ENCODE measurements at places on chromosomes 4 and X. TPM values are rescaled to one million over a fixed set of nuclear protein-coding genes. Genes with fewer than 3 reads are reported as not detected.

Gene UVSSA
- total RNA-seq: 8.6 TPM

Gene PF4V1
- 9.2 TPM for total RNA-seq

Gene FAAH2
- under 0.01 TPM for total RNA-seq

Gene JADE1
- 12.5 TPM for total RNA-seq

Gene ATP2B3
- under 0.01 TPM for total RNA-seq

Gene GLRA3
- not detected for total RNA-seq

Gene PCDH7
- total RNA-seq: 64.1 TPM

Gene FRAS1
- total RNA-seq: 3.9 TPM

Gene ALPK1
- 19.3 TPM for total RNA-seq

Gene ADH1C
- not detected for total RNA-seq

Gene MGARP
- 46.9 TPM for total RNA-seq

Gene KIAA1210
- total RNA-seq: not detected

Gene MSN
- 166 TPM for total RNA-seq

Gene AMBN
- not detected for total RNA-seq

Gene PABPC4L
- 25.2 TPM for total RNA-seq

Gene DACH2
- total RNA-seq: not detected

Gene ANXA10
- 20.5 TPM for total RNA-seq

Gene ERVMER34-1
- not detected for total RNA-seq

Gene TAF9B
- total RNA-seq: 9.5 TPM

Gene RPL36A
- 649 TPM for total RNA-seq

Gene MAGEA2
- not detected for total RNA-seq

Gene NIPAL1
- 2.7 TPM for total RNA-seq

Gene TMPRSS11B
- not detected for total RNA-seq

Measured in smooth muscle cell of the umbilical artery (primary cell).